ENCODE measurements at places on chromosomes 7 and 10.

DNA sequence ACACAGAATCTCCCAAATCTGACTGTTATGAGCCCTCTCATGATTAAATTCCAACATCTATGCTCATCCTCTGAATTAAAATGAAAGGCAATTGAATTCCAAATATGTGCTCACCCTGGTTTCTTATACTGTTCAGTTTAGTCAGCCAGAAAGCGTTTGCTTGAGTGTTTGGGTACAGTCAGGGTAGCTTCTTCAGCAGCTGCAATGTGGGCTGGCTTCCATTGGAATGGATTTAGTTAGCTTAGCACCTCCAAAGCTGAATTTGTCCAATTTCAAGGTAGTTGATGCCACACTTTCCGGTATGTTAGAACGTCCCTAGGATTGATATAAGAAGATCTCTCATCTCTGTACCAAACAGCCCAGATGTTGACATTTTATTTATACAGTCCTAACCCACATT is 9.3 kb downstream of the KLHL7 start:
- no peak for DNase-seq

- DNase-seq: no peak
These were observed 46.6 kb downstream of the HERPUD2 start for GRCh38 chr7:35648367-35648766.

- DNase-seq: no peak
These were observed 755.4 kb downstream of the KCNMA1 start for GRCh38 chr10:76882245-76882644.

DNA sequence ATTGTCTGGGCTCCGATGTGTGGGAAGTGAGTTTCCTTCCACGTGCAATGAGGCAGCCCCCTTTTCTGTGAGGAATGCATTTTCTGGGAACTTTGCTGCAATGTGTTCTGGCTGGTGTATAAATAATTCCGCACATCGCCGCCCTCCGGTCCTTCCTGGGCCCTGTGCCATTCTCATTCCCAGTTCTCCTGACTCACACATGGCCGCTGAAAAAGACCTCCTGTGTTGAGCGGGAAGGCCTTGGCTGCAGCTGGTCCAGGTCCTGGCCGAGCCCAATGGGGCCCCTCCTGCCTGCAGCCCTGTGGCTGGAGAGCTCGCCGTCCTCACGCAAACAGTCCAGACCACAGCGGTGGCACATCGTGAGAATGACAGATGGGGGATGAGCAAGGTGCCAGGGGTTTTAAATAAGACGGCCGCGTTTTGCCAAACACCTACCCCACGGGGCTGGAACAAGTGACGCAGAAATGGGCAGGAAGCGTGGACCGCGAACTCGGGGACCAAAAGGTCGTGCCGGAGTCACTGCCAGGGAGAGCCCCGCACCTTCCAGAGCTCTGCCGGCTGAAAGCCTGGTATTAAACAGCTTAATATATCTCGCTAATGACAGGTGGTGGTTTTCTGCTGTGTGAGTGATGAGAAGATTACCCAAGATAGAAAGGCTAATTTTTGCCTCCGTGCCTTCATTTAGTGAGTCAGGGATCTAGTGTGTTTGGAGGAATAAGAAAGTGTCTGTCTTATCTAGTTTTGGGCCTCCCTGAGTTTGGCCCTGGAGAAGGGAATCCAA is 37.0 kb downstream of the FAM20C start:
- DNase-seq: no peak

DNA sequence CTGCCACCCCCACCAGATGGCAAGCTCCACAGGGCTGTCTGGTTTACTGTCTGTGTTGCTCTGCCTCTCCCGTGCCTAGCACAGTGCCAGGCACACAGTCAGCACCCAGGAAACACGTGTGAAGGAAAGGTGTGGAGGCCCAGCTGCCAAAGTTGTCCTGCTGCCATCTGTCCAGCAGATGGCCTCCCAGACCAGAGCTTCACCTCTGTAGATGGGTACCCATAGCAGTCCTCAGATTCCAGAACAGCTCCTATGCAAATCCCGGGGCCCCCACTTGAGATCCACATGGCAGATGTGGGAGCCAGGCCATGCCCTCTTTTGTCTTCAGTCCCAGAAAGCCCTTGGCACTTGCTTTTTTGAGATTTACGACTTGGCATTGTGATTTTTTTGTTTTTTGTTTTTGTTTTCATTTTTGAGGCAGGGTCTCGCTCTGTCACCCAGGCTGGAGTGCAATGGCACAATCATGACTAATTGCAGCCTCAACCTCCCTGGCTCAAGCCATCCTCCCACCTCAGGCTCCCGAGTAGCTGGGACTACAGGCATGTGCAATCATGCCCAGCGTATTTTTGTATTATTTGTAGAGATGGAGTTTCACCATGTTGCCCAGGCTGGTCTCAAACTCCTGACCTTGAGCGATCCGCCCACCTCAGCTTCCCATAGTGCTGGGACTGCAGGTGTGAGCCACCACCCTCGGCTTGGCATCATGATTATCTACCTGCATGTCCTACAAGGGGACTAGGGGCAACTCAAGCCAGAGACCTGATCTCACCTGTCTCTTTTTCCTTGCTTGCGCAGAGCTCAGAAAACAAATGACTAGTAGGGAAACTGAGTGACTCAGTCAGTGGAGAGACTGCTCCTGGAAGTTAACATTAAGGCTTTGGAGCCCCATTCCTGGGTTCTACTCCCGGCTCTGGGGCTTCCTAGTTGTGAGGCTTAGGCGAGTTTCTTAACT is 16.9 kb upstream of the PALD1 start:
- no peak for DNase-seq

- DNase-seq: no peak
These were observed 12.6 kb upstream of the UBE2D1 start for GRCh38 chr10:58322072-58322834.

- no peak for DNase-seq
These were observed 24.7 kb downstream of the NOD1 start for GRCh38 chr7:30453921-30454320.

DNA sequence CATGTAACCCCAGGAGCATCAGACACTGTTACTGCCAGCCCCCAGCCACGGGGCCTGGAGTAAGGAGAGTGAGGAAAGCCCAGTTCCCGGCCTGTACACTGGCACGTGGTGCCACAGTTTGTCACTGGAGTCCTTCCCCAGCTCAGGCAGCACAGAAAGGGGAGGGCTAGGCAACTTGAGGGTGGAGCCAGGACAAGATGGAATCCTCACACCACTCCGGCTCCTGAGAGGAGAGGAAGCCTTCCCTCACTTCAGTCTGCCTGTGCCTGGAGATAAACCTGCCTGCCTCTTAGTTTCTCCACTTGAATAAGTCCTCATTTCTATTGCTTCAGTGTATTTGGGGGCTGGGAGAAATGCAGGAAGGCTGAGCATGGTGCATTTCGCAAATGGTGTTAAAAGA is 176.0 kb downstream of the KIAA1217 start:
- DNase-seq: no peak

GRCh38 chr10:43806831-43807640 is 158.4 kb upstream of the ZNF32 start:
- no peak for DNase-seq

All from esophagus squamous epithelium (tissue), 5 donors.